Naive thymus-derived CD4-positive, alpha-beta T cell (primary cell): ENCODE measurements at places on chromosomes 6 and 20.

DNA sequence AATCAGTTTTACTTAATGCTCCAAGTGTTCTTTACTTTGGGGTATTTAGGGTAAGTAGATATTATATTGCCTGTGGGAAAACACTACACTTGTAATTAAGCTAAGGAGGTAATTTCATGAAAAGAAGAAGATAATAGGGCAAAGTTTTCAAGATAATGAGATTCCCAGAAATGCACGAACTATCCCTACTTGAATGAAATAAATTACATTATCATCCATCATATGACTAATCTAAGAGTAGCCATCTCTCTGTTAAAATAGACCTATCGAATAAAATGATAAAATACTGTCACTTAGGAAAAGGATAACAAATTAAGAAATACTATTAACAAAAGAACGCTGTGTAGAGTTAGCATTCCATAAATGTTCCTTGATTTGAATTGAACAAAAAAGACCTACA, 135.1 kb upstream of the HDAC2 start:
- DNase-seq: no peak

- DNase-seq: no peak
These were observed 14.5 kb downstream of the LAMA5 start for GRCh38 chr20:62352402-62353288.

GRCh38 chr6:145836170-145836569, 21.6 kb upstream of the FBXO30 start:
- DNase-seq: no peak

- no peak for DNase-seq
These were observed 2.7 kb upstream of the MYT1 start for GRCh38 chr20:64161356-64162238.

- DNase-seq: no peak
These were observed 103.0 kb upstream of the RREB1 start for GRCh38 chr6:7004581-7005297.

- no peak for DNase-seq
These were observed 100.9 kb downstream of the MYB start for GRCh38 chr6:135281964-135282363.

- DNase-seq: no peak
These were observed 335.8 kb upstream of the QKI start for GRCh38 chr6:163078712-163079111.

- DNase-seq: no peak
These were observed 12.9 kb upstream of the GCM1 start for GRCh38 chr6:53161481-53162009.
